ENCODE measurements at places on chromosomes 6 and 20.

DNA sequence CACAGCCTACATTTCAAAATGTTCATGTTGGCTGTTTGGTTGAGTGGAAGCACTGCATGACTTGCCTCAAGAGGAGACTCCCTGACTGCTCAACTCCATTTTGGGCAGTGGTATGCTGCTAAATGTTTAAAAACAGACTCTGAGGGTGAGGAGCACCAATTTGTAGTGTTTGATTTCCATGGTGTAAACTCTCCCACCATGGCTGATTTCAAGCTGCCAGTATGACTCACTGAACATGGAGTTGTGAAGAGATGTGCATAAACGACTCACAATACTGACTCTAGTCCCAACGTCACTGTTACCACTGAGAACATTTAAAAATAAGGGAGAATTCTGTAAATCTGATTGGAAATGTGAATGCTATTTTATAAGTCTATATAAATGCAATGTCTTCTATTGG, 70.4 kb downstream of the BACH2 start:
- peak; percentile 29 for DNase-seq

DNA sequence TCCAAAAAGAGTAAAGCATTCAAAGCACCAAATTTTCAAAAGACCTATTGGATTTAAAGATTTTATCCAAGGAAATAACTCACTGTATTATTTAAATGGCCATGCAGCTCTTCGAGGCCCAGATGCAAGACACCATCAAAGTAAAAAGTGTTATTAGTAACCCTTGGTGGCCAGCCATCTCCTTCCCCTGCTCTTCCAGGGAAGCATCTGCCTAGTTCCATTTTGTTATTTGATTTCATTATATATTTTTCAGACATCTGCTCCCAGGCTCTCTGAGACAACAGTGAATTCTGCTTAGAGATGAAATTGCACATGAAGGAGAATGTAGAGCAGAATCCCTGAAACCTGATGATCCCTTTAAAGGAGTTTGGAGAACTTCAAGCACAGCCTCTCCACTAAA, 252.3 kb upstream of the TBX18 start:
- DNase-seq = no peak

DNA sequence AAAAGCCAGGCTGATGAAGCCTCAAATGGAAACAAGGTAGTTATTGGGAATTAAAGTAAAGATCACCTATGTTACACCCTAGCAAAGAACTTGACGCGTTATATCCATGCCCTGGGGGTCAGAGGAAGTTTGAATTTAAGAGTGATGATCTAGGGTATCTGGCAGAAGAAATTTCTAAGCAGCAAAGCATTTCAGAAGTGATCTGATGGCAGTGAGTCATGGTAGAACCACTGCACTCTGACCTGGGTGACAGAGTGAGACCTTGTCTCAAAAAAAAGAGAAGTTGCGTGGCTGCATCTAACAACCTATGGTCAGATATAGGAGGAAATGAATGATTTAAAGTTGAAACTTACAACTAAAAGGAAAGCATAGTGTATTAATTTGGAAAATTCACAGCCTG, 45.2 kb downstream of the SCP2D1 start:
- no peak for DNase-seq

GRCh38 chr6:31711233-31711632, 3.9 kb upstream of the LY6G6D start:
- no peak for DNase-seq

DNA sequence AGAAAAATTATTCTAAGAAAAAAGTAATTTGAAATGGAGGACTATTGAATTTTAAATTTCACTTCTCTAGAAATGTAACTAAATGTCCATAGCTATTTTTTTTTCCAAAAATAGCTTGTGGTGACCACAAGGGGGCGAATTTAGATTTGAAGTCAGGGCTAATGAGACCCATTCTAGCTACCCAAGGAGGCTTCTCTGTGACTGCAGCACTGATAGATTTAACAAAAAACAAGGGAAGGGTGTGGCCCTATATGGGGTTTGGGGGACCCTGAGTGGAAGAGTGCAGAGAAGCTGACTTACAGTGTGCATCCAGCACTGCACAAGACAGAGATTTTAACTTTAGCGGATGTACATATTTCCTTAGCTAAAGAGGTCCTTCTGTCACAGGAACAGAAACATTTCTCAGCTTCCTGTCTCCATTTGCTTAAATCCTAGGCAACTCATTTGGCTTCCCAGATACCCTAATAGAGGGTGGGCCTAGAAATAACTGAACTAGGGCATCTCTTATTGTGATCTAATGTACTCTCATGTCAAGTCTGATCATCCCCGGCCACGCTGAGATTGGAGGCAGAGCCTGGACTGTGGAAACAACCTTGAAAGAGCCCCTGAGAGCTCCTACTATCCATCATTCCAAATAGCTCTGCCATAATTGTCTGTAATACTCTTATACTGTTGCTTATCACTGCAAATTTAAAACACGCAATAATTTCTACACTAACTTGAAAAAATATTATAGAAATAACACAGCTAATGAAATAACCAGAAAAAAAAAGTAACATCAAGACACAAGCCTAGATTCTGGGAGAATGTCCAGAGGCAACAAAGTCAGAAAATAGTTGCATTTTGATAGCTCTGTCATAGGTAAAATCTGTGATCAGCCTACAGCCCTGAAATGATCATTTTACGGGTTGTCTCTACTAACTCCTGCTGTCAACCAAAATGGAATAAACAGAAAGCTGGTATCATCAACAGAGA, 93.6 kb downstream of the SNAP91 start:
- peak; percentile 46 for DNase-seq

GRCh38 chr6:55277646-55278045, 49.6 kb upstream of the GFRAL start:
- DNase-seq = no peak

DNA sequence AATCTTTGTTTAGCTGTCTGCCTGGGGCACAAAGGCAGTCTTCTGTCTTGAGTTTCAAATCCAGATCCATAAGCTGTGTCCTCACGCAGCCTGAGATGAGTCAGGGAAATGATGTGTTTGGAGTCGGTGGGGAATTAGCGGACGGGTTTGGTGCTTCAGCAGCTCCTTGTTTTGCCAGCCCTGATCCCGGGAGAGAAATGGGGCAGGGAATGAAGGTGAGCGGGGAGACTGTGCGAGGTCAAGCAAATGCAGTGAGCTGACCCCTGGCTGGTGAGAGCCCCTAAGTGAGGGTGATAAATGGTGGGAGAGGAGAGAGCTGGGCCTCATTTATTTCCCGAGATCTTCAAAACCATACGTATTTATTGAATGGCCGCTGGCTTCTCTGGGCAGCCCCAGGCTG, 21.6 kb downstream of the DUSP22 start:
- no peak for DNase-seq

DNA sequence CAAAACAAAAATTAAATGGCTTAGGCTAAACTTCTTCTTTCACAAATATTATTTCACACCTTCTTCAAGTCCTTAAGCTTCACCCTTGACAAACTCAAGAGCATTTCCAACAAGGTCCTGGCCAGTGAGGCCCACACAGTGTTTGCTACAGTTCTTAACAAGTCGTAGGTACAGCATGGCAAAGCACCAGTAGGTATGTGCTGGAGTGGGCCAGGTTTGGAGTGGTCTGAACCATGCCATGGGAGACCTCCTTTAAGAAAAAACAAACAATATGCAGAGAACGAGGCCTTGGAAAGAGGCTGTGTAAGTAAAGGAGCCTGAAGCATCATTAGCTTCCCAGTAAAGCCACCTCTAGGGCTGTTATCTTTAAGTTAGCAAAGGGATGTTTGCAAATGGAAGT, 154.3 kb upstream of the SNX9 start:
- DNase-seq = no peak

DNA sequence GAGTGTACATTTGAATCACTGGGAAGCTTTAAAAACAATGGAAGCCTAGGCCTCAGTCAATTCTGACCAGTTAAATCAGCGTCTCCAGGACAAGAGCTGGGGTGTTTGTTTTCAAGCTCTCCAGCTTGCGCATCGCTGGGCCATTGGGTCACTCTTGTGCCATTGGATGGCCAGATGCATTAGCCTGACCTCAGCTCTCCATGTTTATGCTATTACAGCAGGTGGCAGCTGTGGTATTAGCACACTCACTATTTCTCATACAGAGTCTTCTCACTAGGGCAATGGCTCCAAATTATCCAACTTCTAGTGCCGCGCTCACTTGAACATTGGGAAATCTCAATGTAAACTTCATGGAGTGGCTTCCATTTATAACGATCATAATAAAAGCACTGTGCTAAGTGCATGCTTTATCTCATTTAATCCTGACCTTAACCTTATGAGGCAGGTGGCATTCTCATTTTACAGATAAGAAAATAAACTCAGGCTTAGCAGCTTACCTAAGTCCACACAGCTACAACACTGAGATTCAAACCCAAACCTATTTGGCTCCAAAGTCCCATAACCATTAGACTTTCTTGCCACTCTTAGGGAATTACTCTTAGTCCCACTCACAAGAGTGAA, 108.8 kb downstream of the PPP1R14C start:
- peak; percentile 25 for DNase-seq

- no peak for DNase-seq
These were observed 298.5 kb upstream of the JAG1 start for GRCh38 chr20:10972219-10972860.

DNA sequence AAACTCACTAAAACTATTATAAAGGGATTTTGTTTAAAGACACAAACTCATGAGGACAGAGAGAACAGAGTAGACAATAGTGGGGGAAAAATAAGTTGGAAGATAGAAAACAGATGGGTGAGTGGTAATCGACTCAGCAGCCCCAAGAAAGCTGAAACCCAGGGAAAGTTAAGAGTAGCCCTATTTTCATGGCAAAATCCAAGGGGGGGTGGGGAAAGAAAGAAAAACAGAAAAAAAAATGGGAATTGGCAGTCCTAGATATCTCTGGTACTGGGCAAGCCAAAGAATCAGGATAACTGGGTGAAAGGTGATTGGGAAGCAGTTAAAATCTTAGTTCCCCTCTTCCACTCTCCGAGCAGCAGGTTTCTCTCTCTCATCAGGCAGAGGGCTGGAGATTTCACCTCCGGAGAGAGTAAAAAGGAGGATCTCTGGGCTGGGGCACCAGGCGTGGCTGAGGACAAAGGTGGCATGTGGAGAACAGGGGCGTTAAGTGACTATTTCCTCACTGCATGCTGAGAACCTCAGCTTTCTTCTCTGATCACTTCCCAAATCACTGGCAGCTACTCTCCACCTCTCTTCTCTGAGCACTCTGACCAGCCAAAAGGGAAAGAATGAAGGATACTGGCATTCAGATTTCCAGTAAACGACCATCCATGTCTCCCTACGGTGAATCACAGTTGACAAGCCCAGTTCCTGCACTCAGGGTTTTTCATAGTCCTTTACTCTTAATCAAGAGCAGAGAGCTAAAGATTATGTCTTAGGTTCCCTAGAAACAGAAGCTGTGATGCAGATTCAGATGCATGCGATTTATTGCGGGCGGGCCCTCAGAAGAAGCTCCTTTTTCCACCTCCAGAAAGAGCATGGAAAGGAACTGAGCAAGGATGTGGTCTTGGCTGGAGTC, 7.3 kb upstream of the RNF24 start:
- DNase-seq = no peak

- no peak for DNase-seq
These were observed 266.0 kb upstream of the ID4 start for GRCh38 chr6:19571176-19571575.

GRCh38 chr20:43558412-43559146, at the start of gene SGK2:
Gene SGK2 (plus strand): TSS chr20:43559027. CDS start chr20:43566496, 7,469 bp downstream.
- DNase-seq = peak; percentile 8

- DNase-seq = no peak
These were observed 87.0 kb downstream of the HIVEP2 start for GRCh38 chr6:142857796-142858555.

Data from astrocyte of the spinal cord (primary cell).